ENCODE measurements at places on chromosomes 16 and 17.

GRCh38 chr16:46986438-46986837, 13.0 kb upstream of the DNAJA2 start:
- no peak for DNase-seq

GRCh38 chr17:4393806-4394205, 27.3 kb upstream of the UBE2G1 start:
- DNase-seq: no peak

GRCh38 chr16:972316-973002, 1.7 kb upstream of the LMF1 start:
- no peak for DNase-seq

DNA sequence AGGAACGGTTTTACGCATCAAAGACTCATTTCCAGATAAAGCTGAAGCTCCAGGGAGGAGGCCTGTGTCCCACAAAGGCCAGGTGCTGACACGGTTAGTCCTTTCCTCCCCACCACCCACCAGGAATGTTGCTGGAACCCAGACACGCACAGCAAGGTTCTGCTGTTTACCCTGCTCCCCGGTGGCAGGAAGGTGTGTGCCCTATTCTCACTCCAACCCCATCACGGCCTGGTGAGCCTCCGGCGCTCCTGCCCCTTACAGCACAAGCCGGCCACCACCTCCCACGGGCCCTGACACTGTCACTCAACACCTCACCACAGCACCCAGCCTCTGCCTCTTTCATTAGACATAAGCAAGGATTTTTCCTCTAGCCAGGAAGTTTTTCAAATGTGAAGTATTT, 47.8 kb downstream of the ANKRD11 start:
- no peak for DNase-seq

GRCh38 chr16:62298600-62298999, 262.4 kb upstream of the CDH8 start:
- DNase-seq: no peak

- no peak for DNase-seq
These were observed 20.6 kb upstream of the COL1A1 start for GRCh38 chr17:50221864-50222545.

GRCh38 chr17:71260366-71260940, 860.4 kb upstream of the SOX9 start:
- DNase-seq: no peak

- no peak for DNase-seq
These were observed 45.0 kb downstream of the B9D1 start for GRCh38 chr17:19317359-19318095.

DNA sequence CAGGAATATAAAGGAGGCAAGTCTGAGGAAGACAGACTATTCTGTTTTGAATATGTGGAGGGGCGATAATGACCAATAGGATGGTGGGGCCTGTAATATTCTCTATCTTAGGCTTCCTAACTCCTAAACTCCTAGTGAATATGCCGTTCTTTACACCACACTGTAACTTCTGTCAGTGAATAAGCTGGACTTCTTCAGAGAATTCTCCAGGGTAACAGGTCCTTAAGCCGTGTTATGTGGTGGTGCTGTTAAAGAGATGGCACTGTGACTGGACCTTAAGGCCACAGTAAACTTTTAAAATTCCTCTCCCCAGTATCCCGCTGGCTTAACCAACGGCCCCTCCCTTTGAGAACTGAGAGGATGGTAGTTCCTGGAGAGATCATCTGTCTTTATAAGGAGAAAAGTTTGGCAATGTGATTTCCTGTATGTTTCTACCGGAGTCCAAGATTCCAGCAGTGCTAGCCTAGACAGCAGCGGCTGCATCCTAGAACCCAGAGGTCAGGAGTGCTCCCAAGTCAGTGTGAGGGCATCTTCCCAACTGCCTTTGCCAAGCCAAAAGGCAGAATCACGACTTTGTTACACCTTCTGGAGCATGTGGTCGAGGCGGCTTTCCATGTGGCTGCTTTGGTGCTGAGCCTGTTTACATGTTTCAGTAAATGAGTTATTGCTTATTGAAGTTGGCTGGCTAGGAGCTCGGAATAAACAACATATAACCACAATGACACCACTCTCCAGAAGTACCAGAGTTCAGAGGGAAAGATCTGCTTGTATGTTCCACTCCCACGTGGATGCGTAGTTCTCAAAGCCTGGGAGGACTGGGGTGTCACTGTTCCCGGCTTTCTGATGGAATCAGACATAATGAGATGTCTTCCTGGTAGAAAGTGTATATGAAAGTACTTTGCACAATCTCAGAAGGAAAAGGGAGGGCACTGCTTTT, 41.0 kb downstream of the TUBD1 start:
- DNase-seq: no peak

DNA sequence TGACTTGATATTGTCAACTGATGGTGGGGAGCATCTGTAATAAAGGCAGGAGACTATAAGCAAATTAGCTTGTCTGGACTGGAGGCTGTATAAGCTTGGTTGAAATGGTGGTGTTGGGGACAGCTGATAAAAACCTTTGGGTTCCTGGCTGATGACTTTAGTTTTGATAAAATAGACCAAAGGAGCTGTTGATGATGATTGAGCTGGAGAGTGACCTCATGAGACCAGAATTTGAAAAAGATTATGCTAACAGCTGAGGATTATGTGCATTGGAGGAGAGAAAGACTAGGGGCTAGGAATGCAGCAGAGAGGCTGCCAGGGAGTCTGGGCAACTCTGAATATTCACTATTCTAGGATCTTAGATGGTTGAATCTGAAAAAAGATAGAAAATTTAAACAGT, 8.7 kb upstream of the CDC27 start:
- DNase-seq: no peak

DNA sequence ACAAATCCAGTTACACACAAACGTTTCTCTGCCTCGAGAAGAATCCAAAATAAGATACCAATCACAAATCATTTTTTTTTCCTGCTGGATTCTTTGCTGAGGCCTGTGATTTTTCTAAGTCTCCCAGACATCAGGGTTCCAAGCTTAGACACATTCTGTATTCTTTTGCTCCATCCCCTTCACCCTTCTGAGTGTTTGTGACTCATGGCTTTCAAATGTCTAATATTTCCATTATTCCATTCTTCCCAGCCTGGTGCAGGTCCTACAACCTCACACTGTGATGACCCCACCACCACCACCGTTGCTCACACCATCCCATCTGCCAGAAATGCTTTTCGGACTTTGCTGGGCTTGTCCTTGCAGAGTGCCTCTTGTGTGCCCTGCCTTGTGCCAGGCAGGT, 480.1 kb downstream of the SOX9 start:
- no peak for DNase-seq

DNA sequence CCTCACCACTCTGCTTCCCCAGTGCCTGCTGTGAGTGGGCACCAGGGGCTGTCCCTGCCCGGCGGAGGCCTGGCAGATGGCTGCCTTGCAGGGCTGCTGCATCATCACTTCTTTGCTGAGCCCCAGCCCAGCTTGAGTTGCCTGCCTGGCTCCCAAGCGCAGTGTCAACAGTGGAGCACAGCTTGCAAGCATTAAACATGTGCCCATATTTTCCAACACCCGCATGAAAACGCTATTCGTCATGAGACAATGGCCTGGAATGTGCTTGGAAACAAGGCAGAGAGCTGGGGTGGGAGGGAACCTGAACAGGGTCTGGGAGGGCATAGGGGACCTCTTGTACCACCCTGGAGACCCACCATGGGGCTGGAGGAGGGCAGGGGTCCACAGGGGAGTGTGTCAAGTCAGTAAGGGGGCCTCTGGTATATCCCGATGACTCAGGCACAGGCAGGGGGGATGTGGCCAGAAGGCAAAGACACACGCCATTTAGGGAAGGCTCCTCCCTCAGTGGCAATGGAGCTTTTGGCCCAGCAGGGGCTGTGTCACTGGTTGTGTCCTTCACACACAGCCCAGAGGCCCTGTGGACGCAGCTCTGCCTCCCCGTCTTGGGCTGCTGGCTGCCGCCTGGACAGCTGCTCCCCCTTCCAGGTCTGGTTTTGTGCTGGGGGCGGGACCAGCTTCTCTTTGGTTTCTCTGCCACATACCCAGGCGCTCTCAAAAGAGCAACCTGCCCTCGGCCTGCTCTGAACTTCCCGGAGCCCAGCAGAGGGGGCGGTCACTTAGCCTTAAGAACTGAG, 17.4 kb upstream of the MTSS2 start:
- no peak for DNase-seq

GRCh38 chr16:15574614-15574948, 68.4 kb downstream of the MARF1 start:
- no peak for DNase-seq

DNA sequence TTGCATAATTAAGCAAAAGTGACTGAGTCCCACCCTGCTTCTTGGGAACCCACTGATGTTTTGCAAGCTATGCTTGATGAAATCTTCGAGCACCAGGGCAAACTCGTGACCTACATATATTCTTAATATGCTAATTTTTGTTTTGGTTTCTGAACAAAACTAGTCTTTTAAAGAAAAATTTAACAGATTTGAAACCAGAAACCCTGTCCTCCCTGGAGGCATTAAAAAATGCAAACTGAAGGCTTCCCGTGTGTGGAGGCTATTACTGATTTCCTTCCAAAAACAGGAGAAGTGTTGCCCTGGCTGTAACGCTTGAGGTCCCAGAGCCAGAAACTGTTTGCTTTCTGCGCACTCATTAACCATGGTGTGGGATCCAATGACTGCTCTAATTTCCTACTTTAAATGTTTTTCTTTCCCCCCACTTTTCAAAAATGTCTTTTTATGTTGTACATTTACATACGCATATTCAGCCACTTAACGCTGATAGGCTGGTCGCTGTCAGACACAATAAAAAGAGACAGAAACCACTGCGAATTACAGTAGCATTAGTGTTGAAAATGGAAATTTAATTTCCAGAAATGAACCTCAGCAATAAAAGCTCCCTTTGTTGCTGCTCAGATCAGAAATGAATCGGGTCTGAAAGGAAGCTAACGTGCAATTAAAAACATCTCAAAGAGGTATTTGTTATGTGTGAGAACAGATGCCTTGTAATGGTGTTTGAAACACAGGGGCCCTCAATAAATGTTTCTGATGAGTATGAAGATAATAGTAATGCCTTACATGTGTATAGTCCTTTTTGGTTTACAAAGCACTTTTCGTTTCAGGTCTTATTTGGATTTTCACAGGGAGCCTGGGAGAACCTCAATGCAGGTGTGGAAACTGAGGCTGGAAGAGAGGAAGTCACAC, 39.9 kb upstream of the IRX6 start:
- no peak for DNase-seq

- DNase-seq: no peak
These were observed 93.1 kb upstream of the CCL1 start for GRCh38 chr17:34456121-34456520.

All from stimulated activated CD8-positive, alpha-beta memory T cell treated with anti-CD3 and anti-CD28 coated beads, Interleukin-7, amount 100 ng/mL, for 24 hours (primary cell).